ENCODE measurements at places on chromosomes 12 and 14. TPM values are rescaled to one million over a fixed set of nuclear protein-coding genes. Genes with fewer than 3 reads are reported as not detected.

DNA sequence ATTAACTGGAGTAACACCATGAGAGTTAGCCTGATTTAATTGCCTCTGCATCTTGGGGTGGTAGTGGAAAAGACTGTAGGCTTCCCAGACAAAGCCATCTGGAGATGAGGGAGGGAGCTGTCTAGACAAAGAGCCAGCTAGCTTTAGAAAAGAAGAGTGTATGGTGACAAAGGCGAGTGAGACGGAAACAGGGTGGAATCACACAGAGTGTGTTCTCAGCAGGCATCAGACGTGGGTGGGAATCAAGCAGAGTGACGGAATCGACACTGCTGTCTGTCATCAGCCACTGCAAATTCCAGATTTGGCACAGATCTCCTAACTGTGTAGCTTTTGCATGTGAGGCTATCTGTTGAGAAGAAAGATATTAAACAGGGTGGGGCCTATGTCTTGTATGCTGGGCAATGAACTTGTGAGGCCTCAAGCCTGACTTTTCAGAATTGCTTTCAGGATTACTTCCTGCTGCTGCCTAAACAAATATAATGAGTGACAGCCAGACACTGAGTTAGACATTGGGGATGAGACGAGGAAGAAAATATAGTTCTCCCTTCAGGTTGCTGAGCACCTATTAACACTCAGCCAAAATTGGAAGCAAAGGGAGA, 236.5 kb upstream of the GRIP1 start:
- no peak overlapping the region for H3K27ac ChIP-seq
- no peak for DNase-seq
- no peaks in the 10 kb centered on the region for H3K27me3 ChIP-seq
- no peaks in the 10 kb centered on the region for H3K36me3 ChIP-seq
- H3K4me1 ChIP-seq = peaks cover 22% of the 10 kb centered on the region
- no peak overlapping the region for H3K4me3 ChIP-seq

DNA sequence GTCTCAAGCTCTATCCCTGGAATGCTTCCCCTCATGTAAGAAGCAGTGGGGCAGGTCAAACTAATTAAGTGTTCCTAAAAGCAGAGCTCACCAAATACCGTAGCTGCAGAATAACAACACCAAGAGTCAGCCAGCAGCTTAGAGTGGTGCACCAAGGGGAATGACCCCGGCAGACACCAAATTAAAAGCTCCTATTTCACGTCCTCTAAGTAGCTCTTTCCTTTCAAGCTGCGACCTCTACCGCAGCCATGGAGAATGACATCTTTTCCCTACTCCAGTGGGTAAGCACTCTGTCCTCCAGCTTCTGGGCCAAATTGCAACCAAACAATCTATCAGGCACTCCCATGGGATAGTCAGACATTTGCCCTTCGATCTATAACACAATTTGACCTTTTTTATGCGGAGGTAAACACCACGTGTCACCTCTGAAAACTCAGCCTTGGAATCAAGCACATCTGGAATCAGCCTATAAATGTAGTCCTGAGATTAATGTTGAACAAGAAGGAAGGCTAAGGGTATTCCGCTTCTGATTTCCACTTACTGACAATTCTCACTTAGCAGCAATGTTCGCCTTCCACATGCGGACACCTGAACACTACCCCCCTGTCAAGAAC, 67.6 kb upstream of the CDKN3 start:
- H3K4me1 ChIP-seq = no peaks in the 10 kb centered on the region
- no peak overlapping the region for H3K27ac ChIP-seq
- no peaks in the 10 kb centered on the region for H3K27me3 ChIP-seq
- DNase-seq = peak; percentile 23
- H3K36me3 ChIP-seq = no peaks in the 10 kb centered on the region

GRCh38 chr14:49908433-49908782, 15.5 kb downstream of the ARF6 start:
- H3K4me1 ChIP-seq = peaks cover 32% of the 10 kb centered on the region
- no peak for DNase-seq
- H3K27me3 ChIP-seq = no peaks in the 10 kb centered on the region
- no peaks in the 10 kb centered on the region for H3K36me3 ChIP-seq
- no peak overlapping the region for H3K4me3 ChIP-seq

DNA sequence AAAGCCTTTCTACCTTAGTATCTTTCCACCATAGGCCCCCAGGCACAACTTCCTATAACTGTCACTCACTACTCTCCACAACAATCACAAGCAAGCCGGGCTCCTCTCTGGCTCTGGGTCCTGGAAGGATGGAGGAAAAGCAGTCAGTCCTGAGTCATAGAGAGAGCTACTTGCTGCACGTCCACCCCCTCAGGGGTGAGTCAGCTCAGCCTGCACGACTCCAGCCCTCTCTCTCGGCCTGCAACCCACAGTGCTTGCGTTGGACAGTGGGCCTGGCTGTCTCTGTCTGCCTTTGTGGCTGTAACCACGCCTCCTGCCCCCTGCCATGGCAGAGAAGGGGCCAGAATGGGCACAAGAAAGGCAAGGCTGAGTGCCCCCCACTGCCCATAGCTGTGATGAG, 154.1 kb upstream of the FKBP4 start:
- no peak overlapping the region for H3K4me3 ChIP-seq
- peaks cover 4% of the 10 kb centered on the region for H3K4me1 ChIP-seq
- no peak overlapping the region for H3K27ac ChIP-seq
- peak; percentile 64 for DNase-seq

- H3K36me3 ChIP-seq = peaks cover 16% of the 10 kb centered on the region
- no peak for DNase-seq
- peak overlapping the region; percentile 77 for H3K4me3 ChIP-seq
Measured at GRCh38 chr12:8948701-8949341, 624 bp downstream of the M6PR start.

- H3K27me3 ChIP-seq = peaks cover 17% of the 10 kb centered on the region
- H3K36me3 ChIP-seq = no peaks in the 10 kb centered on the region
- no peak overlapping the region for H3K4me3 ChIP-seq
- DNase-seq = no peak
- H3K27ac ChIP-seq = no peak overlapping the region
Measured at GRCh38 chr12:10497602-10498001, 8.1 kb upstream of the EIF2S3B start.

- no peaks in the 10 kb centered on the region for H3K36me3 ChIP-seq
- H3K4me1 ChIP-seq = peaks cover 4% of the 10 kb centered on the region
- no peak for DNase-seq
- no peak overlapping the region for H3K4me3 ChIP-seq
- no peak overlapping the region for H3K27ac ChIP-seq
- no peaks in the 10 kb centered on the region for H3K27me3 ChIP-seq
Measured at GRCh38 chr12:32780071-32780470, 24.4 kb upstream of the YARS2 start.

DNA sequence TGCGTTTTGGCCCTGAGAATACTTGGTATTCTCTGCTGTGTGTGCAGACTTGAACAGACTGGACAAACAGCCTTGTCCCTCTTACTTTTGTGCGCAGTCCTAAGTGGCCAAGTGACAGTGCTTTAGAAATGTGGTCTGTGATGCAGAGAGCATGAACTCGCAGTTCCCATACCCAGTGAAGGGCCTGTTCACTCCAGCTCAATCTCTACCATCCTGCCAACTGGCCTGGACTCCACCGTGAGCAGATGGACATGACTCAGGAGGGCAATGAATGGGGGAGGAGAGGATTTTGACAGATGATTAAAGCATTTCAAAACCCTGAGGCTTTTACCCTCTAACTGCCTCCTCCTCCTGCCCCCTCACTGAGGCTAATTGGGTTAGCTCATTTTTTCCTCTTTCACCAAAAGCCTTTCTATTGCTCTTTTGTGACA, 62.5 kb upstream of the PYGL start:
- H3K4me3 ChIP-seq = no peak overlapping the region
- no peak for DNase-seq
- H3K27ac ChIP-seq = no peak overlapping the region
- H3K4me1 ChIP-seq = no peaks in the 10 kb centered on the region
- peaks cover 10% of the 10 kb centered on the region for H3K27me3 ChIP-seq

DNA sequence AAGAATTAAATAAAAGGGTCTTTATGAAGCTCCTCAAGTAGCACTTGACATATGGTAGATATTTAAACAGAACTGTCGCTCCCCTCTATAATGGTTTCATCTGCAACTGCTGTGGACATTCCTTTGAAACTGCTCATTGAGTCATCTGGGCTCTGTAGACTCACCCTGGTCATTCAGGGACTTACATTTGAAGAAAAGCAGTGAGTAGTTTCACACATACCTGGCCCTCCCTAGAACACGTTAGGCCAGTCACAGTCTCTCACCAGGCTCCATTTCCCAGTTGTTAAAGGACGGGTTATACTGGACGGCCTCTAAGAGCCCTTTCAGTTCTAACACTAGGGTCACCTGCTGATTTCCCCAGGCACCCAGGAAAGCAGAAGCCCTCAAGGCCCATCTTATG, 217.0 kb downstream of the BCL11B start:
- H3K4me3 ChIP-seq = no peak overlapping the region
- H3K36me3 ChIP-seq = no peaks in the 10 kb centered on the region
- H3K27ac ChIP-seq = no peak overlapping the region
- no peak for DNase-seq
- no peaks in the 10 kb centered on the region for H3K27me3 ChIP-seq

DNA sequence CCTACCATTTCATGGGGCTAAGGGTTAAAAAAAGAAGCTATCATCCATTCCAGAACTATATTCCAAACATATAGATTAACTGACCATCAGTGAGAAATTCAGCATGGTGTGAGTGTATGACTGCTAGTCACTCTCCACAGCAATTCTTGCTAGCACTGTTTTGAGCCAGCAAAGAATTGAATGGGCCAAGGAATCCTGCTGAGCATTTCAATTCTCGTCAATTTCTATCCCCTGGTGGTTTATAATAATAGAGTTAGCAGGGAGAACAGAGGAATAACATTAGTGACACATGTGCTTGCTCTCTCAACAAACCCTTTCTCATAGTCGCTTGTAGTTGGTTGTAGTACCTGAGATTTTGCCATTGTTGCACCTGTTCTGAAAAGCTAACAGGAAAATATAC, 7.2 kb downstream of the MBIP start:
- H3K36me3 ChIP-seq = peaks cover 2% of the 10 kb centered on the region
- peaks cover 31% of the 10 kb centered on the region for H3K4me1 ChIP-seq
- DNase-seq = no peak
- H3K27me3 ChIP-seq = no peaks in the 10 kb centered on the region
- H3K27ac ChIP-seq = no peak overlapping the region

- DNase-seq = no peak
- no peaks in the 10 kb centered on the region for H3K4me1 ChIP-seq
- H3K27ac ChIP-seq = no peak overlapping the region
Measured at GRCh38 chr12:19938031-19938430, 430.3 kb upstream of the PDE3A start.

- no peaks in the 10 kb centered on the region for H3K4me1 ChIP-seq
- H3K36me3 ChIP-seq = no peaks in the 10 kb centered on the region
- H3K27ac ChIP-seq = no peak overlapping the region
Measured at GRCh38 chr14:90715993-90716392, 100.2 kb downstream of the TTC7B start.

DNA sequence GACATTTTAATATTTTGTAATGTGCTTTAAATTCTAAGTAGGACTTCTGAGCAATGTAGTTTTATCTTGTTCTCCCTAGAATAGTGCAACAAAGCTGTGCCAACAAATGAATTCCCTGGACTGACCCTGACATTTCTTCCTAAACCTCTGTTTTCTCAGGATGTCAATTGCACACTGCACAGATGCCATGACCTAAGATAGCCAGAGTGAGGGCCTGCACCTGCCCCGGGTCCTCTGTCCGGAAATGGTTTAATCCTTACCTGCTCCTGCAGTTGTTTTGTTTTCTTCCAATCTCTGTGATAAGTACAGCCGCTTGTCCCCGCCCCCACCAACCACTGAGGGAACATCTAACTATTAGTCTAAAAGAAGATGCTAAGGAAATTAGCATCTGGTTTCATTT, 831.5 kb downstream of the GALC start:
- no peak overlapping the region for H3K4me3 ChIP-seq
- no peak overlapping the region for H3K27ac ChIP-seq
- no peaks in the 10 kb centered on the region for H3K27me3 ChIP-seq
- H3K4me1 ChIP-seq = no peaks in the 10 kb centered on the region

GRCh38 chr12:13801543-13801942, 179.9 kb downstream of the GRIN2B start:
- H3K4me3 ChIP-seq = no peak overlapping the region
- H3K27ac ChIP-seq = no peak overlapping the region
- no peaks in the 10 kb centered on the region for H3K36me3 ChIP-seq
- no peaks in the 10 kb centered on the region for H3K4me1 ChIP-seq

DNA sequence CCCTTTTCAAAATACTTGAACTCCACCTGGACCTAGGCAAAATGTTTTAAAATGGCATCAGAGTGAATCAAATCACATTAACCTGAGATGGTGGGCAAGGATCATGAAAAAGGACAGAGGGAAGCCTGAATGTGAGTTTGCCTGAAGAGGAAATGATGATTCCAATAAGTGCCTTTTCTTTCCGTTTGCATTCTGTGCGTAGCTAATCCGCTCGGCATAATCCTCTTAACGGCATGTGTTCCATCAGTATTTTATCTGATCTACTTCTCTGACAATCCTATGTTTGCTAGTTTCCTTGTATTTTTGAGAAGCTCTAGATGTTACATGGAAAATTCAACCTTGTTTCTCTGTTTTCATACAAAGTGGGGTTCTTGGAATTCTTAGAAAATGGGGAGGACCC, 354.6 kb downstream of the NRXN3 start:
- no peak overlapping the region for H3K4me3 ChIP-seq
- no peaks in the 10 kb centered on the region for H3K4me1 ChIP-seq
- H3K27me3 ChIP-seq = no peaks in the 10 kb centered on the region
- H3K36me3 ChIP-seq = no peaks in the 10 kb centered on the region
- no peak for DNase-seq

- no peak overlapping the region for H3K4me3 ChIP-seq
- H3K4me1 ChIP-seq = no peaks in the 10 kb centered on the region
- DNase-seq = no peak
- no peak overlapping the region for H3K27ac ChIP-seq
- no peaks in the 10 kb centered on the region for H3K36me3 ChIP-seq
Measured at GRCh38 chr14:91331721-91332120, 85.9 kb downstream of the CCDC88C start.

GRCh38 chr12:46258129-46258528, 10.7 kb downstream of the SLC38A1 start:
- DNase-seq = no peak
- H3K36me3 ChIP-seq = peaks cover 6% of the 10 kb centered on the region
- H3K4me1 ChIP-seq = peaks cover 39% of the 10 kb centered on the region
- no peak overlapping the region for H3K27ac ChIP-seq
- no peak overlapping the region for H3K4me3 ChIP-seq

- DNase-seq = no peak
- no peaks in the 10 kb centered on the region for H3K27me3 ChIP-seq
- H3K27ac ChIP-seq = no peak overlapping the region
- no peaks in the 10 kb centered on the region for H3K36me3 ChIP-seq
- H3K4me3 ChIP-seq = no peak overlapping the region
Measured at GRCh38 chr12:59407799-59408198, 188.0 kb upstream of the SLC16A7 start.

- no peak overlapping the region for H3K27ac ChIP-seq
- H3K36me3 ChIP-seq = no peaks in the 10 kb centered on the region
- no peak for DNase-seq
- peaks cover 65% of the 10 kb centered on the region for H3K27me3 ChIP-seq
- H3K4me3 ChIP-seq = no peak overlapping the region
Measured at GRCh38 chr12:109718390-109718789, 4.8 kb downstream of the FAM222A start.

The CDKN3 gene
- polyA plus RNA-seq = 51.6 TPM

The CDKL1 gene
- 4.7 TPM for polyA plus RNA-seq

The CCDC91 gene
- 18.8 TPM for polyA plus RNA-seq

The MSRB3 gene
- polyA plus RNA-seq = 12.7 TPM

The OR10G3 gene
- polyA plus RNA-seq = not detected

The SYT10 gene
- not detected for polyA plus RNA-seq

The PNP gene
- 243 TPM for polyA plus RNA-seq

The C14orf132 gene
- 0.53 TPM for polyA plus RNA-seq

The NABP2 gene
- 53.5 TPM for polyA plus RNA-seq
